A172 (cell line): ENCODE measurements at places on chromosomes 1 and 21.
A peak's percentile ranks its signal among the peaks of the same experiment; 100 is the strongest.

- DNase-seq = no peak
These were observed 108.7 kb upstream of the KCNJ15 start for GRCh38 chr21:38148046-38148445.

DNA sequence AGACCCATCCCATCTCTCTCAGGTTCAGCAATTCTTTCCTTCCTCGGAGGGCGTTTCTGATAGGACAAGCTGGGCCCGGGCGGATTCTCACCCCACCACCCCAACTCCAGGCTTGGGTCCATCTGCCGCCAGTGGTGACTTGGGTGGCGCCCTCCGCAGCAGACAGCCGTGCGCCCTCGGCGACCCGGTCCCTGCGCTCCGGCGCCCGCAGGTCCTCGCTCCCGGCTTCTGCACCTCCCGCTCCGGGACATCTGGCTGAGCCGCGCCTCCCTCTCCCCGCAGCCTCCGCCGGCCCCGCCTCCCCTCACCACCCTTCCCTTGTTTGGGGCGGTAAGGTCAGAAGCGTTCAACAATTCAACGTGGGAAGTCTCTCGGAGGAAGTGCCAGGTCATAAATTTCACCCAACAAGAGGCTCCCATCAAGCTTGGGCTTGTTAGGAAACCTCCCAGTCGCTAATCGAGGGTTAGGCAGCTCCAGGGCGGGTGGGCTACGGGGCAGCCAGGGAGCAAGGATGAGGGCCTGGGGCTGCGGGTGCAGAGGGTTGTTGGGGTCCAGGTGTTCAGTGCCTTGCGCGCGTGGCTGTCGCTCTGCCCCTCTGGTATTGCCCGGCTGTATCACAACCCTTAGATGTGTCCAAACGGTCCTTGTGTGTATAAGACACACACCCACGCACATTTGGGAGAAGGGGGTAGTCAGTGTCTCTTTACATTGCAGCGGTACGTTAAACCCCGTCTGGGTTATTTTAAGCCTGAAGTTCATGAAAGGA is 39.8 kb downstream of the OLIG1 start:
- peak; percentile 27 for DNase-seq

DNA sequence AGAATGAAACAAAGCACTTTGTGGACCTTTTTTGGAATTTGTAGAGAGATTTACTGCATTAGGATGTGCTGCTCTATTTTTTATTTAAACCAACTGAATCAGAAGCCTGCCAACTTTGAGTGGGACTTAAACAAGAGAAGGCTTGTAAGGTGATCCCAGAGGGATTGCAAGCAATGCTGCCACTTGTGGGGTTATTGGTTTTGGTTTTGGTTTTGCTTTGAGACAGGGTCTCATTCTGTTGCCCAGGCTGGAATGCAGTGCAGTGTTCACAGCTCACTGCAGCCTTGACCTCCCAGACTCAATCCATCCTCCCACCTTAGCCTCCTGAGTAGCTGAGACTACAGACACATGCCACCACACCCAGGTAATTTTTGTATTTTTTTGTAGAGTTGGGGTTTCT is 32.2 kb upstream of the GNG5 start:
- DNase-seq = no peak

DNA sequence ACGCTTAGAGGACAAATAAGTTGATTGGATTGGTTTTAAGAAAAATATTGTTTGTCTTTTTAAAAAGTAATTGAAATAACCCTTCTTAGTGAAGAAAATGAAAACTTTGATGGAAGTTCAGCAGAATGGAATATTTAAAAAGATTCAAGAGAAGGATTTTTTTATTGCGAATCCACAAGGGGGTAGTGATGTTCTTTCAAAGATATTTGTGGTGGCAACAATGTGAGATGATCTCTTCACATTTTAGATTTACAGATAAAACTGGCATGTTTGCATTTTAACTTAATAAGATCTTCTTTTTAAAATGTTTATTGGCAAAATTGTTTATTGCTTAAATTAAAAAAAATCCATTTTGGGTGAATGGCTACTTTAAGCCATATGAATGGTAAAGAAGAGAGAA is 8.9 kb downstream of the CAMTA1 start:
- DNase-seq = peak; percentile 15

DNA sequence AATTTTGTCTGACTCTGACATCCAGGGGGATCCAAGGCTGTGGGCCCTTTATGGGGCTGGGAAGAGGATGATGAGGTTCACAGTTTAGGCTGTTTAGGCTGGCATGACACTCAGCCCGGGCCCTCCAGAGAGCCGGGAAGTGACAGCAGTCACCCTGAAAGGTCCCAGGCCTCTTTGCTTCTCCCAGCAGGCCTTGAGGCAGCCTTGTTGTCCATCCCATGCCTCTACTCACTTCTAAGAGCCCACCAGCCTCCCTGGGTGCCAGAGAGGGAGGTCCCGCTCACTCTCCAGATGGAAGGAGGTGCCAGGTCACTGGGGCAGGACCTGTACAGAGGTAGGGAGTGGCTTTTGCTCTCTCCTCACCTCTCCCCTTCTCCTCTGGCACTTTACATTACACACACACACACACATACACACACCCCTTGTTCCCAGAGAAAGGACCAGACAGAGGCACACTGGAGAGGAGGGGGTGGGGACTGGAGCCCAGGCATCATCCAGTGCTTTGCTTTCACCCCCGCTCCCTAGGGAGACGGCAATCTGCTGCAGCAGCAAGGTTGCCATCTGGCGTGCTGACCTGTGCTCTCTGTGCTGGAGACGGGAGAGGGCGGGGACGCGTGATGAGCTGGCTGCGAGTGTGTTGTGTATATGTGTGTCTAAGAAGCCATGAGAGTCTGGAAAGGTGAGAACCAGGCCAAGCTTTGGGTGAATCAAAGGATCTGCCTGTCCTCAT is 4.6 kb downstream of the KLHDC8A start:
- DNase-seq = peak; percentile 51
